Upper lobe of right lung (tissue), 1 donor: ENCODE measurements at places on chromosomes 6 and 20.

- DNase-seq = no peak
Observed at GRCh38 chr20:39631557-39631956, 669.4 kb downstream of the DHX35 start.

- DNase-seq = peak; percentile 83
Observed at GRCh38 chr6:41939176-41939847, 2.3 kb downstream of the CCND3 start.

- peak; percentile 92 for DNase-seq
Observed at GRCh38 chr6:151390851-151391470, 398 bp downstream of the ZBTB2 start.

DNA sequence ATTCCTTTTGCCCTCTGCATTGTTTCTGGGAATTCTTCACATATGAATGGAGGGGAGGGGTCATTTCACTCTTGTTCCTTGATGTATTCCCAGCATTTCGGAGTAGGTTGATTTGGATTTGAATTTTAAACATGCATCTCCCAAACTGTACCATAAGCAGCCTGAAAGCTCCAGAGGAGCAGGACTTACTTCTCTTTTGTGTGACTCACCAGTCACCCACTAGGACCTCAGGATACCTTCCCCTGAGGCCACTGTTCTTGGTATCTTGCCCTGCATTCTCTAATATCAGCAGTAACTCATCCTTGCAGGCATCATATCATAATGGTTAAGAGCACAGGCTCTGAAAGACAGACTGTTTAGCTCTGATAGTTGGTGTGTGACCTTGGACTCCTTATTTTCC, 703 bp downstream of the MRPL2 start:
- no peak for DNase-seq

DNA sequence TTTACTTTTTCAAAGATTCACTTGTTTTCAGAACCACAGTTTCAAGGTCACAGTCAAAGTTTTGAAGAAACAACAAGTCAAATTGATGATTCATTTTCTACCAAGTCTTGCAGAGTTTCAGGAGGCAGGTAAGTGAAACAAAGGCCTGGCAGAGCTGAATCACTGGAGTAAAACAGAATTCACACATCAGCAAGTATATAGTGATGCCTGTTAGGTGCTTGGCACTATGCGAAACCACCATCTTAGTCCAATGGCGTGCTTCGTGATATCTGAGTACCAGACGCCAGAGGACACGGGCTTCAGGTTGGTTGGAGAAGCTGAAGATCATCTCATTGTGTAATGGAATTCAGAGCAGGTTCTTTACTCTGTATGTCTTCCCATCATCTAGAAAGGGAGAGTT, 75.9 kb downstream of the RTN4IP1 start:
- no peak for DNase-seq
